NCI-H1092 (cell line): ENCODE measurements at places on chromosomes 1 and 21.

DNA sequence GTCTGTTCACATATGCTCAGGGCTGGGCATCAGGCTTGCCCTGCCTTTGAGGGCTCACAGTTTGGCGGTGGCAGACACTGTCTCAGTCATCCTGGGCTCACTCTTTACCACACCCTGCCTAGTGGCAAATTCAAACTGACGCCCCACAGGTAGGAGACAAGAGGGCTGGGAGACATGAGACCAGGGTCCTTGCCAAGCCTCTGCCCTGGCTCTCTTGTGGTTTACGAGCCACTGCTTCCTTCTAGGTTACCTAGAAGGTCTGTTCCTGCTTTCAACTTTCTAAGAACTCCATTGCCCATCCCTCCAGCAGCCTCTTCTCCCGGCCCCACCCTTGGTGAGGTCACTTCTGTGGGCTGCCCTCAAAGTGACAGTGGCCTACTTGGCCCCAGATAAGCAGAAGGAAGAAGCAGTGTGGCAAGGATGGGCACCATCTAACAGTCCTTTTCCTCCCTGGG lies 10.5 kb downstream of the KIF21B start:
- DNase-seq = no peak

GRCh38 chr1:202131956-202132821 lies 9.5 kb downstream of the GPR37L1 start:
- DNase-seq = no peak

DNA sequence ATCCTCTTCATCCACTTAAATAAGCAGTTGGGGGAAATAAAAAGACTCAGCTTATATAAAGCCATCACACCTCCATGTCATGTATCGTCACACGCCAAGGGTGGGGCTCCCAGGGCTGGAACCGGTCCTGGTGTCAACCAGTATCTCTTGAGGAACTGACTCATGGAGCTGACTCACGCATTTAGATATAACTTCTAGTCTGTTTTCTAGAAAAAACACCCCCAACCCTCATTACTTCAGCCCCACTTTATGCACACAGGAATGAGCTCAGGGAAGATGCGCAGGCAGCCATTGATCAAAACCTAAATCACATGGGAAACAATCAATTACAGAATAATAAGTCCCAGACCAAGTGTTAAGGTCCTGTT lies 6.9 kb upstream of the IL22RA1 start:
- DNase-seq = no peak

- no peak for DNase-seq
Measured at GRCh38 chr1:223332997-223333396, 31.0 kb downstream of the SUSD4 start.

GRCh38 chr1:160346463-160346862 lies 3.3 kb downstream of the NCSTN start:
- DNase-seq = no peak

GRCh38 chr21:25759573-25759972 lies 24.8 kb downstream of the GABPA start:
- no peak for DNase-seq

DNA sequence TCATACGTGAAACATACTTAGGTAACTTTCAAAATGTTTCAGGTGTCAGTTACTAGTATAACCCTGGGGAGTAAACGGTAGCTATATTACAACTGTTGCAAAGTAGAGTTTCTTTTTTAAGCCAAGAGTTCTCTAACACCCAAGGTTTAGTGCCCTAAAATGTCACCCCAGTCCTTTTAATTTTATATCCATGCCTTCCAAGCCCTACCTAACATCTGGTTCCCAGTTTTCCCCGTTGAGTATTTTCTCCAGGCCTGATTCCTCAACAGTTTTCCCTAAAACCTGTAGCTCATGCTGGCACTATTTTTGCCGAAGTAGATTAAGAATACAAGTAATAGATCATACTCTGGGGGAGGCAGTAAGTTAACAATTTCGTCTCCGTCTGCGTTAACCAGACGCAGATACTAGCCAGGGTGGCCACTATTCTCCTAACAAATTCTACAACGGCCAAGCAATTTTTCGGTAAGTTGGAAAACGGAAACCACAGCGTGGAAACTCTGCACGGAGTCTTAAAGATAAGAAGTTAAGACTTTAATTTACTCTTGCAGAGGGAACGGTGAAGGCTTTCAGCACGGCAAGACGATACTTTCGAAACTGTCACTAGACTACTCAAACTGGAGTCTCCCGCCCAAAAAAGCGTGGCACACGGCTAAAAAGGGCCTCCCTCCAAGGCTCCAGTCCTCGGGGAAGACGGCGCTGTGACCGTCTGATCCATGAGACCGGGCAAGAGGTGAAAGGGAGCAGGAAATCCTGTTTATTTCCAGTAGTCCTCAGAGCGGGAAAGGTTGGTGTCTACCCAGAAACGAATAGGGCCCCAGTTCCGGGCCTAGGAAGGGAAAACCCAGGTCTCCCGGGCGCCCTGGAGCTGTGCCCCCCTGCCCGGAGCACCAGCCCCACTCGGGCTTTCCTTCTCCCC lies 945 bp downstream of the SRSF4 start:
- peak; percentile 55 for DNase-seq

DNA sequence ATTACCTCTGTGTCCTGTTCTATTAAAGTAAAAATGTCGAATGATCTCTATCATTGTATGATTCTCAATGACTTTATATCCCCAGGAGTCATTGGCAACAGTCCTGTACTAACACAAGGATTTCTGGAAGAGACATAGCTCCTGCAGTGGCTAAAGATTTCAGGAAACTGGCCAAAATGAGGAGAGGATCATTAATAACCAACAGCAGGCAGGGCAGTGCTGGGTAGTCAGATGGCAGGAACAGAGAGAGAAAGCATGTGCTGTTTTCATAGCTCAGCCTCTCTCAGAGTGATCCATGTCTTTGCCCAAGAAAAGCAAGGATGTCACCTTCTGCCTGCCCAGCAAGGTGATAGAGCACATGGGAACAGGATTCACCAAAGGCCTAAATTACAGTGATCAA lies 604.7 kb upstream of the PLXNA2 start:
- no peak for DNase-seq

DNA sequence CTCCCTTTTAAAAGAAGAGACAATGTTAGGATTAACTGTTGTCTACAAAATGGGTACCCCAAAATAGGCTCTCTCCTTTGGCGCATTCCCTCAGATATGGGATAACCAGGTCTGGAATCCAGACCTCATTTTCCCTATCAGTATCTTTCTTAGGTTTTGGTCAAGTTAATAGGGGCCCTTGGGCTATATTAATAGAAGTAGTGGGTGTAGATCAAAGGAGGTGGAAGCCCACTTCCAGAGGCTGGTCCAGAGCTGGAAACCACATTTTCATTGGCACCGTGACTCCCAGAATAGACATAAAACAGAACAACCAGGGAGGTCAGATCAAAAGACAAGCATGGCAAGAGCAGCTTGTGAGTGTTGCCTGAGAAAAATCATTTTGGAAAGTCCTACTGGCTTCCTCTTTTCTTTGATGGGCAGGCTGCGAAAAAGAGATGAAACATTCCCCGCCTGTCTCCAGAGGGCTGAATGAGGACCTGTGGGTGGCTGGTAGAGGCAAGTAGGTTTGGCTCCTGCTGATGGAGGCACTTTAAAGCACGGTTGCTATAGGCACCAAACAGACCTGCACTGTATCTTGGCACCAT lies 25.8 kb upstream of the KIF21B start:
- no peak for DNase-seq

DNA sequence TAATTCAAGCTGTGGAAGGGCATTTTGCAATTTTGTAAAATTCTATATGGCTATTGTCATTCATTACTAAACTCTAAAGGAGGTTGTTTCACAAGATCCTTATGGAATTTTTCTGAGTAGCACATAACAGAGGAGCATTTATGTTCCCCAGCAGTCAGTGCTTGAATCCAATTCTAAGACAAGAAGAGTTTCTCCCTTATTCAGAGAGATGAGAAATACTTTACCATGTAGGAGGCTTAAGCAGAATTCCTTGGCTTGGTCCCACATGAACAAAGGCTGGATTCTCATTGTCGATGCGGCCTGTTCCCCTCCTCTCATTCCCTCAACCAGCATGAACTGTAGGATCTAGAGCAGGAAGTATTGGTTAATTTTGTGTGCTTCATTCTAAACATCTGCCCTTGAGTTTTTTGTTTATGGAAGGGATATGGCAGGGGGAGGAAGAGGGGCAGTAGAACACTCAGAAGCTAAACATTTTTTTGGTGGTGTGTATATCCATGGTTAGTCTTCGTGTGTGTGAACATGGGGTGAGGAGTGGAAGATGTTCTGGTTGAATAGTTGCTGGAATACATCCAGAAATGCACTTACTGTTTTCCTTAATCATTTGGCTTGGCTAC lies 74.3 kb downstream of the LAMC1 start:
- no peak for DNase-seq

DNA sequence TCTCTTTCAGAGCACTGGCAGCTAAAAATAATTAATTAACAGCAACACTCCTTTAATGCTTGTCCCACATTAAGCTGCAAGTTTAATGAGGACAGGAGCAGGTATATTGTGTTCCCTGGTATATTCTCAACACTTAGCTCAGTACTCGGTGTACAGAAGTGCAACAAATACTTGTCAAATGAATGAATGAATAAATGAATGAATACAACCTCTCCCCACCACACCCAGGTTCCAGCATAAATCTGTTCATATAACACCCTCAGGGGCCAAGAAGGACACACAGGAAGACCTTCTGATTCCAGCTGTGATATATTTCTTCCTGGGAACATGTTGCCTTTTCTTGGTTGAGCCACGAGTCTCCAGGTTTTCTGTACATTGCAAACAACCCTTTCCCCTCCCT lies 38.1 kb upstream of the RD3 start:
- no peak for DNase-seq

DNA sequence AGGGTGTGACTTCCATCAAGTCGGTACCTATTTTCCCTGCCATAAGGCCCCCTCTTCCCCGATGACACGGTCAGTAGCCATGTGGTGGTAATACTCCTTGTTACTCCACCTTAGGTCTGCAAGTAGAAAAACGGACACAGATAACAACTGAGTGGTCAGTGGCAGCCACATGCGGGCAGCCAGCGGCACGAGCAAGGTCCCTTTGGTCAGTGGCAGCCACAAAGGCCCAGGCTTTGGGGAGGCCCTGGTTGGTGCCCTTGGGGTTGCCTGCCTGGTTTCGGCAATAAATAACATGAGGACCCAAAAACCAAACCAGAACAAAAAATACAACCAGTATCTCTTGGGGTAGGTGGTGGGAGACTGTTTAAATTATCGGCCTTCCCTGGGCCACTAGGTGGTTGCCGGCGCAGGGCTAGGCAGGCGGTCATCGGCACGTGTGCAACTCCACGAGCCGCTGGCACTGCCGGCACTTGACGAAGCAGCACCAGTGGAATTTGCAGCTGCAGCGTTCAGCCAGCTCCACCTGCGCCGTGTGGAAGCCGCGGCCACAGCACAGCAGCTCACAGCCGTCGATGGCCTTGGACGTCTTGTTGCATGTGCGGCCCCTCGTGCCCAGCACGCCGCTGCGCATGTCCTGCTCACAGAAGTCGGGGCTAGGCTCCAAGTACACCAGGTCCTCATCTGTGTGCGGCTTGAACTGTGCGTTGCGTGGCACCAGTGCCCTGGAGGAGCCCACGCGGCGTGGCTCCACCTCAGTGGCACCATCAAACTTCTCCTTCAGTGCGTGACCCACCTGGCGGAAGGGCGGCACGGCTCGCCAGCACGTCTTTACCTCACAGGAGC lies 23.1 kb downstream of the WNT4 start:
- DNase-seq = no peak

DNA sequence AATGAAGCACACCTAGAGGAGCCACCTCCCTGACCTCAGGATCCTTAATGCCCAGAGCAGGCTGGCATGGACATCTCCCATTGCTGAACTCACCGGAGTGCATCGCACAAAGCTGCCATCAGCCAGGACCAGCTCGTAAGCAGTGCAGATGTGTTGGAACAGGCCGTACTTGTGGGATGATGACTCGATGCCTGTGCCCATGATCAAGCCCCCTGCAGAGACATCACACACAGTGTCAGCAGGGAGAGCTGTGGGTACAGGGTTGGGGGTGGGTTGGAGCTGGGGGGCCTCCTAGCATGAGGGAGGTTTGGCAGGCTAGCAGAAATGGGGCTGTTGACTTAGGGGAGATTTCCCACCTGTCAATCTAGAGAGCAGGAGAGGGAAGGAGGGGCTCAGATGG lies 12.0 kb downstream of the DHCR24 start:
- no peak for DNase-seq

- no peak for DNase-seq
Measured at GRCh38 chr21:27580276-27580675, 613.4 kb upstream of the ADAMTS5 start.

- DNase-seq = no peak
Measured at GRCh38 chr1:169127305-169127704, 20.8 kb downstream of the ATP1B1 start.

DNA sequence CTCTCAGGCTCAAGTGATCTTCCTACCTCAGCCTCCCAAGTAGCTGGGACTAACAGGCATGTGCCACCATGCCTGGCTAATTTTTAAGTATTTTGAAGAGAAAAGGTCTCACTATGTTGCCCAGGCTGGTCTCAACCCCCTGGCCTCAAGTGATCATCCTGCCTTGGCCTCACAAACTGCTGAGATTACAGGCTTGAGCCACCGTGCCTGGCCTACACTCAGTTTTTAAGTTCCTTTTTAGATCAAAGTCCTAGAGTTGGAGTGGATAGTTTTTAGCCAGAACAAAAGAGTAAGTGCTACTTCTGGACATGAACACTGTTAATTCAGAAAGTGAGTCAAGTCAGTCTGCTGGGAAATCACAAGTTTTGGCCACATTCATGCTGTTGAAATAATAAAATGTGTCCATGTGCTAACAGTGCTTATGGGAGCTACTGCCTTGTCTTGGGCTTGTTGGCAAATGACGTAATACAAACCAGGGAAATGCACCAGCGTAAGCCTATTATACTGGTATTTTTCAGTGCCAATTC lies 84.2 kb downstream of the NDUFS5 start:
- no peak for DNase-seq

DNA sequence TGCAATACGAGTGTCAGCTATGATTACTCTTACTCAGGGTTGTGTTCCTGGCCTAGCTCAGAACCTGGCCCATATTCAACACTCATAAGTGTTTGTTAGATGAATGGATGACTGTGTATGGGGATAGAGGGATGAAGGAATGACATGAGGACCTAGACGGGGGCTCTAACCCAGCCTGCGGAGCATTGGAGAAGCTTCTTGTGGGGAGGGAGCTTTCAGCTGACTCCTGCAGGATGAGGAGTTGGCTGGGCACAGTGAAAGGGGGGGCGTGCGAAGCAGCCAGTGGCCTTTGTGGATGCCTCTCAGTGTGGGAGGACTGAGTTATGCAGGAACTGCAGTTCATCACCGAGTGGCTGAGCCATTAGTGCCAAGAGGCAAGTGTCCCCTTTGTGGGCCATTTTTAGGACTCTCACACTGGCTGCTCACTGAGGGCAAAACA lies 1.2 kb upstream of the EXTL1 start:
- no peak for DNase-seq

- no peak for DNase-seq
Measured at GRCh38 chr1:42700006-42700405, 17.8 kb downstream of the YBX1 start.

GRCh38 chr1:56877973-56878372 lies 23.4 kb downstream of the C8A start:
- DNase-seq = no peak
